HepG2 (cell line): ENCODE measurements at places on chromosomes 6 and 20. TPM values are rescaled to one million over a fixed set of nuclear protein-coding genes. Genes with fewer than 3 reads are reported as not detected.

PRICKLE4 gene
- 1.2 TPM in 1 of 2 replicates, not detected in the other for total RNA-seq

SLC22A3 gene
- total RNA-seq: 20.1 and 31.5 TPM in 2 replicates

RAB22A gene
- 11.2 and 16.2 TPM in 2 replicates for total RNA-seq

HAO1 gene
- not detected in 2 replicates for total RNA-seq

MTFR2 gene
- total RNA-seq: 10.7 and 12.5 TPM in 2 replicates

IP6K3 gene
- total RNA-seq: 0.11 and 0.44 TPM in 2 replicates

GRCh38 chr6:152048921-152049320 lies 241.4 kb downstream of the ESR1 start:
- DNase-seq: no peak

- DNase-seq: no peak
Measured at GRCh38 chr6:57108691-57109090, 18.7 kb downstream of the ZNF451 start.

DNA sequence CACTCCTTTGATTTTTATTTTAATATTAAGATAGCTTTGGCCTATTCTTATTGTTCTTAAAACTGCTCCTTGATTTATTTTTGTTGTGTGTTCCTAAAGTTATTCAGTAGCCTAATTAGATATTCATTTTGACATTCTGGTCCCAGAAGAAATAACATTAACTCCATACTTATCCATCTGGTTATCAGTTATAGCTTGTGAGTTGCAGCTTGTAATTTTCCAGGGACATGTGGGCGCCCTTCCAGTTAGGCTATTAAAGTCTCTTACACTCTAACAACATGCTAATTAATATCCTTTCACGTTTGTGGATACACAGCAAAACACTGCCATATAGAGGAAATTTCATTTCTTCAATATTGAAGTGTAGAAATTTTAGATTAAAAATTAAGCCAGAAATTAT lies 987.5 kb downstream of the HACE1 start:
- DNase-seq: no peak

GRCh38 chr20:45467861-45468260 lies 1.7 kb upstream of the WFDC2 start:
- no peak for DNase-seq

DNA sequence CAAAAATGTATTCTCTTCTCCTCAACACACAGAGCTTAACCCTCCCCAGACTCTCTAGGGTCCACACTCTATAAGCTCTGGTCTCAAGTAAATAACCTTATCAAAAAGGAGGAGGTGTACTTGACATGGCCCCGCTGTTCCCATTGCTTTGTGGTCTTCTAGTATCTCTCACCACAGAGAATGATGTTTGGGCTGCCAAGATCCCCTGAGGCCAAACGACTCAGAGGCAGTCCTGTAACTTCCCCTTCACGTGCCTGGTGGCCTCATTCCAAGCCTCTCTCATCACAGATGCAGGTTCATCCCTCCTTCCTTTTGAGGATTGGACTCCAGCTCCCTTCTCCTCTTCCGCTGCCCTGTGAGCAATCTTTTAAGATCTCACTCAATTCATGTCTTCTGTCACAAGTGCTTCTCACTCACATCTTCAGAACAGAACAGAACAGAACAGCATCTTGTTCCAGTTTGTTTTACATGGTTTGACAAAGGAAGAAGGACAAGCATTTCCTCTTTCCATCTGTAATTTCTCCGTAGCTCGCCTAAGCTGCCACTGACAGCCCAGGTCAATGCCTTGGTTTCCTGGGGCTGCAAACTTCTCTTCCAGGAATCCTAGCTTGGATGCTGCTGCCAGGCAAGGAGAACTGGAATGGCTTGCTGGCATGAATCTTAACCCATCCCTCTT lies 541.5 kb downstream of the CD83 start:
- DNase-seq: no peak

GRCh38 chr6:169172456-169172855 lies 81.2 kb downstream of the THBS2 start:
- DNase-seq: no peak

GRCh38 chr6:135451617-135452190 lies 45.8 kb downstream of the AHI1 start:
- peak; percentile 32 for DNase-seq

GRCh38 chr20:18663932-18664331 lies 76.1 kb downstream of the DTD1 start:
- no peak for DNase-seq

DNA sequence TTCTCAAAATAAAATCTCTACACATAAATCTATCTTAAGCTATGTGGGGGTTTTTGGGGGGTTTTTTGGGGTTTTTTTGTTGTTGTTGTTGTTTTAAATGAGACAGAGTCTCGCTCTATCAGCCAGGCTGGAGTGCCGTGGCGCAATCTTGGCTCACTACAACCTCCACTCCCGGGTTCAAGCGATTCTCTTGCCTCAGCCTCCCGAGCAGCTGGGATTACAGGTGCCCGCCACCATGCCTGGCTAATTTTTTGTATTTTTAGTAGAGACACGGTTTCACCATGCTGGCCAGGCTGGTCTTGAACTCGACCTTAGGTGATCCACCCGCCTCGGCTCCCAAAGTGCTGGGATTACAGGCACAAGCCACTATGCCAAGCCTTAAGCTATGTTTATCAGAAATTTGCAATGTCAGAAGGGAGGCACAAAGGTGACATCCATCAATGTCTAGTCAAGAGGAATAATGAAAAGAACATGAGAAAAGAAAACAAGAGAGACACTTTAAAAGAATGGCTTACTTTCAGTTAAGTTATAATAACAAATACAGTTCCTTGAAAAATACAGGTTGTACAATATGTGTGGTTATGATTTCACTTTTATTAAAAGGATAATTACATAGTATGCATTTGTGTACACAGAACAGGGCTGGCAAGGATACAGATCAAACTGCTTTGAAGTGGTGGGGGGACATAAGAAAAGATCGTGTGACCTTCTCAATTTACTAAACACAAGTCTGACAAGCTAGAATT lies 28.6 kb downstream of the SLC23A2 start:
- DNase-seq: no peak

DNA sequence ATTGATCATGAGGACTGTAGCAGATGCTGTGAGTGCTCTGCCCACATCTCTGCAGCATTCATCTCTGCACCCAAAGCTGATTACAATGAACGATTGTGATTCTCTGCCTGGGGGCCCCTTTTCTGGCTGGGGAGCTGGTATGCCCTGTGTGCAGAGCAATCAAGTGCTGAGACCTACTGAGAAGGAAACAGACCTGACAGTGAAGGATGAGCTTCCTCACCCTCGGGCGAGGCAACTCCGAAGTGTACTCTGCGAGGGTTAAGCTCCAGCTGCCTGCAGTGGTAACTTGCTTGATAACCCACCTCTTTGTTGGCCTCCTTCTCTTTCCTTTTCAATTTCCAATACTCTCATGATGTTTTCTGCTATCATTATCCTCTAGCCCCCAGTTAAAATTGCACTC lies 289.7 kb upstream of the RNF24 start:
- DNase-seq: no peak

DNA sequence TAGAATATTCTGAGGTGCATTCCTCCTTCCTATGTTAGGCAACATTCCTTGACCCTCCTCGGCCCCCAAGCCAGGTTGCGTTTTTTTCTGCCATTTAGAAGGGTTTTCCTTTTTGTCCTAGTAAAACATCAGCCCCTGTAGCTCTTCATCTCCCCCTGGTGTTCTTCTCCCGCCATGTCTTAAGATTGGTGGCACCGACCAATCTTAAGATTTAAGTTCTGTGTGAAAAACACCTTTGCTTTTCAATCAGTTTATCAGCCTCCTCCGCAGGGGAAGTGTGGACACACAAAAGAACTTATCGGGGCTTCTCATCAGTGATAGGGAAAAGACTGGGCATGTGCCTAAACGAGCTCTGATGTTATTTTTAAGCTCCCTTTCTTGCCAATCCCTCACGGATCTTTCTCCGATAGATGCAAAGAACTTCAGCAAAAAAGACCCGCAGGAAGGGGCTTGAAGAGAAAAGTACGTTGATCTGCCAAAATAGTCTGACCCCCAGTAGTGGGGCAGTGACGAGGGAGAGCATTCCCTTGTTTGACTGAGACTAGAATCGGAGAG lies 719 bp upstream of the EDN1 start:
- DNase-seq: peak; percentile 18

- no peak for DNase-seq
Measured at GRCh38 chr6:152379423-152379822, 257.7 kb downstream of the SYNE1 start.

- peak; percentile 31 for DNase-seq
Measured at GRCh38 chr20:34562641-34563040, 4.1 kb downstream of the MAP1LC3A start.

- no peak for DNase-seq
Measured at GRCh38 chr6:112209131-112209530, 45.2 kb downstream of the LAMA4 start.
